ENCODE measurements at places on chromosomes 5 and 9. TPM values are rescaled to one million over a fixed set of nuclear protein-coding genes. Genes with fewer than 3 reads are reported as not detected.

DNA sequence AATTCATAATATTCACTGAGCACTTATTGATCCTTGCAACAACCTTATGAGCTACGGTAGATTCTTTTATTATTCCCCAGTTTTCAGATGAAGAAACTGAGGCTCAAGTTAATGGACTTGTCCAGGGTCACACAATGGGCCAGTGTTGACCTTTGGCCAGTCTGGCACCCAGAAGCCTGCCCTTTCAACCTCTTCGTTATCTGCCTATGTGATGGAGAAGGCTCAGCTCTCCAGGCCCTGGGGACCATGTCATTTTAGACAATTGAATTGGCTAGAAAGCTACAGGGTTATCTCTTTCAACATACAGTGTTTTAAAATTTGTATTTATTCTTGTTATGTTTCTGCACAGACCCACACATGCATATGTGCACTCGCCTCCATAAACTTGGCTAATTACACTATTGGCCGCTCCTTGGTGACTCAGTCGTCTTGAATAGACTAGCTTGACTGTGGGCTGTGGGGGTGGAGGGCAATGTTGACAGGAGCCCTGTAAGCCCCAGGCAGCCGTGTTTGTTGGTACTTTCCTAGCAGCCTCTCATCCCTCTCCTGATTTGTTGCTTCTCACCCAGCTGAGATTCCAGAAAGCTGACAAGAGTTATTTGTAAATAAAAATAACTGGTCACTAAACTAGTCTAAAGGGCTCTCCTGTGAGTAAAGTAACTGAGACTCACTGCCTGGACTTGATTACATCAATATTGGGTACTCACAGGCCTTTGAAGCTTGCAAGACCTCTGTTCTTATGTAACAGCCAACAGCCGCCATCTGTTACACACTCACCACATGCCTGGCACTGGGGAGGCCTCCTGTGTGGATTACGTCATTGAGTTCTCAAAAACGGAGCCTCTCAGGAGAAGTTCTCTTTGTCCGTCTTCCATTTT is 8.5 kb upstream of the ANGPTL2 start:
- no peak for DNase-seq

DNA sequence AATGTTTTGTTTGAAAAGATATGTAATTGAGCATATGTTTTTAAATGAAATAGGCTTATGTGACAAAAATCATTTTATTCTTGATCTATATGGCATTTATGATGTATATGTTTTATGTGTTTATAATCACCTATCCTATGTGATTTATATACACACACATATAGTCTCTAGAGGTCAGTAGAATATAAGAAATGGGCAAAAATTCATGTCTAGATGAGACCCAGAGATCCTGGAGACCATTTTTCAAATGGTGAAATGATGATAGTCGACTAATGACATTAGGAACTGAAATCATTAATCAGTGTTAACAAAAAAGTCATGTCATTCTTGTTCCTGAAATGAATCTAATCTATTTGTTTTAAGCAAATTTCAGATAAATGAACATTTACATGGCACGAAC is 709.2 kb upstream of the WWC1 start:
- no peak for DNase-seq

Gene GABRP
- total RNA-seq = 11.0 TPM

- DNase-seq = no peak
Observed at GRCh38 chr9:32954642-32955041, 46.8 kb downstream of the APTX start.

Gene GADD45G
- 1.3 TPM for total RNA-seq

DNA sequence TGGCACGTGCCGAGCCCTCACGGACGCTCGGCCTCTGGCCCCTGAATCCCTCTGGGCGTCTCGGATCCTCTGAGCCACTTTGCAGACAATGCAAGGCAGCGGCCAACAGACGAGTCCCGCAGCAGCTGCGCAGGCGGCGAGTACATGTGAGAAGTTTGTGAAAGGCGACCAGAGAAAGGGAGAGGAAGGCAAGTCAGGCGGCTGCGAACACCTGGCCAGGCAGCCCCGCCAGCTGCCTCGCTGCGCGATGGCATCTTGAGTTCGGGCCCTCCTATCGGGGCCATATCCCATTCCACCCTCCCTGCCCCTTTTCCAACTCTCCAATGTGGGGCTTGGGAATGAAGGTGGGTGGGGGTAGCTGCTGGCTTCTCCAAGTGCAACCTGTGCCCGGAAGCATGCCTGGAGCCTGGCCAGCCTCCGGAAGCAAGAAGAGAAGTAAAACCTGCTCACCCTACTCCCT is 4.5 kb upstream of the POU4F3 start:
- no peak for DNase-seq

- DNase-seq = no peak
Observed at GRCh38 chr5:36276864-36277263, 24.8 kb downstream of the RANBP3L start.

Gene CSF1R
- not detected for total RNA-seq

Data from HT-29 (cell line).